Ovary (tissue), 10 donors: ENCODE measurements at places on chromosomes 2 and 18. TPM values are rescaled to one million over a fixed set of nuclear protein-coding genes. Genes with fewer than 3 reads are reported as not detected.

Gene RAB17
- total RNA-seq, result 4.9 TPM

Gene TANC1
- 25.9 TPM for total RNA-seq

DNA sequence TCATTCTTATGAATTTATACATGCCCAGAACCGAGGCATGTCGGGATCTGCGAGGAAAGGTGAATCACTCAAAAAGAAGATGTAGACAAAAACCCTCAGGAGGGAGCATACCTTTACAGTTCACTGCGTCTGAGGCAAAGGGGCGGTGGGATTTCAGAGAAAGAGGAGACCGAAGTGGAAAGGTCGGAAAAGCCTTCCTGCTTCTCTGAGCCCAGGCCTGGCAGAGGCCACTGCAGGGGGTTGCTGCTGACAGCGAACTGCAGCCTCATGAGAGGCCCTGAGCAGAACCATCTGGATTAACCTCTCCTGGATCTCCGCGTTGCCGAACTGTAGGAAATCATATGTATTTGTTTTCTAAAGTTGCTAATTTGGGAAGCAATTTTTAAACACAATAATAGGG lies 713.1 kb upstream of the SOX11 start:
- no peak overlapping the region for H3K27ac ChIP-seq
- DNase-seq, result no peak
- H3K27me3 ChIP-seq, result no peaks in the 10 kb centered on the region
- H3K4me3 ChIP-seq, result no peak overlapping the region
- no peaks in the 10 kb centered on the region for H3K36me3 ChIP-seq

DNA sequence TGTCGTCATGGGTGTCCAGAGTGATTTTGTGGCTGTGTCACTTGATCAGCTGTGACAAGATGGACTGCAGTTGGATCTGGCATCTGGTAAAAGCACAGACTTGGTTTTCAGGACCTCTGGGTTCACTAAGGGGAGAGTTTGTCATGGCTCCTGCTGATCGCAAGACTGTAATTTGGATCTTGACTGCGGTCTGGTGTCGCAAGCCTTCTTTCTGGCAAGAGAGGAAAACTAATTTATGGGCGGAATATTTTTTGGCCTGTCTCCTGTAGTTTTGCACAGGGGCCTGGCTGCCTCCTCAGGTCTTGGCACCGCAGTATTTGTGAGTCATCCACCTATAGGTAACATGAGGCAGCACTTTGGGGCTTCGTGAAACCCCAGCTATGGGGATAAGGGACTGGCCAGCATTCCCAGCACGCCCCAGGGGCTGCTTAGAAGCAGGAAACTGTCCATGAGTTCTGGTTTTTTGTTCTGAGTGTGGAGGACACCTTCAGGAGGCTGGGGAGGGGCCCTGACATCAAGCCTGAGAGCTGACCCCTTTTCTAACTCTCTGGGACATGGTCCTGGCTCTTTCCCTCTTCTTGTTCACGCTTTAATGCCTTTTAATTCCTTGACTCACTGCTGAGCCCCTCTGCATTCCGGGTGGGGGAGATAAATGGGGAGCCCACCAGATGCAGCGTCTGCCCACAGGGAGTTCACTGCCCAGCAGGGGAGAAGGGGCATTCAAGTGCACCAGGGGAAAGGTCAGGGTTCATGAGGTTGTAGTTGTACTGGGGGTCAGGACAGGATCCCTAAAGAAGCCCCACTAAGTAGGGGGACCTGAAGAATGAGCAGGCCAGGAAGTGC lies 12.2 kb downstream of the SH3BP4 start:
- H3K27ac ChIP-seq, result no peak overlapping the region
- no peaks in the 10 kb centered on the region for H3K27me3 ChIP-seq
- no peaks in the 10 kb centered on the region for H3K36me3 ChIP-seq
- no peak for DNase-seq
- H3K4me3 ChIP-seq, result no peak overlapping the region
- H3K4me1 ChIP-seq, result peaks cover 6% of the 10 kb centered on the region

DNA sequence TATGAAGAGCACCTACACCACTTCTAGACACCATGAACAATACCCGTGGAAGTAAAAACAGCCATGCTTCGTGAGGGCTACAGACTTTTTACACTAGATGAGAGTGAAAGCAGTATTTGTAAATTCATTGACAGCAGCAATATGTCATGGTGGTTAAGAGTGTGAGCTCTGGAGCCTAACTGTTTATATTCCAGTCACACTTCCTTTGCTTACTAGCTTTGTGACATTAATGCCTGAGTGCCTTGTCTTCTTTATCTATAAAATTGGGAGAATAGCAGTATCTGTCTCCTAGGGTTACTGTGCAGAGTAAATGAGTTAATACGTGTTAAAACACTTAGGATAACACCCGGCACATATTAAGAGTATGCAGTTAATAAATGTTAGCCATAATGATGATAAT lies 33.8 kb upstream of the RPRM start:
- H3K36me3 ChIP-seq, result no peaks in the 10 kb centered on the region
- no peak overlapping the region for H3K4me3 ChIP-seq
- no peaks in the 10 kb centered on the region for H3K27me3 ChIP-seq
- H3K27ac ChIP-seq, result no peak overlapping the region

DNA sequence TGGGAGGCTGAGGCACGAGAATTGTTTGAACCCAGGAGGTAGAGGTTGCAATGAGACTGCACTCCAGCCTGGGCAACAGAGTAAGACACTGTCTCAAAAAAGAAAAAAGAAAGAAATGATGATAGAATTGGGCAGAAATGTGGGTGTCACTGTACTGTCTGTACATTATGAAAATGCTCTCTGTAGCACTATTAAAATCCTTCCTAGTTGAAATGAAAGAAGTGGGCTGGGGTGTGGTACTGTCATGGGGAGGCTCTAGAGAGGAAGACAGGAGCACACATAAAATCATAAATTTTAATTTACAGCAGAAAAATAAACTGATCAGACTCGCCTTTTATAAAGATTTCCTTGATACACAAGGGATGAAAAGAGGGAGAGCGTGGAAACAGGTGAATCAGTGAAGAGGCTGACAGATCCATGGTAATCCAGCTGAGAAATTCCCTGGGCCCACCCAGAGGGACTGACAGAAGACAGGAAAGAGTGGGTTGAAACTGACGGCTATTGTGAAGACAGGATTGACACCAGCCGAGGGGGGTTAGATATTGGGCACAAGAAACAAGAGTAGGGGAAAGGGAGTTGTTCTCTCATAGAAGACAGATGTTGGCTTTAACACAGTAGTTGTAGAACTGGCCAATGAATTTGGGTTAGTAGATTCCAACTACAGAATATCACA lies 96.4 kb upstream of the ATL2 start:
- no peaks in the 10 kb centered on the region for H3K36me3 ChIP-seq
- H3K4me3 ChIP-seq, result no peak overlapping the region
- no peak for DNase-seq
- no peak overlapping the region for H3K27ac ChIP-seq
- H3K27me3 ChIP-seq, result no peaks in the 10 kb centered on the region

Gene PLCD4
- 0.45 TPM for total RNA-seq

Gene GPR155
- 5.4 TPM for total RNA-seq

Gene KCNG2
- total RNA-seq, result 0.20 TPM

- no peak overlapping the region for H3K4me3 ChIP-seq
- H3K27ac ChIP-seq, result no peak overlapping the region
- no peaks in the 10 kb centered on the region for H3K36me3 ChIP-seq
- H3K27me3 ChIP-seq, result peaks cover 18% of the 10 kb centered on the region
- DNase-seq, result no peak
- H3K4me1 ChIP-seq, result peaks cover 7% of the 10 kb centered on the region
These were observed 927 bp upstream of the HOXD13 start for GRCh38 chr2:176091329-176092258.

GRCh38 chr2:219967247-219968245 lies 340.1 kb downstream of the SLC4A3 start:
- no peaks in the 10 kb centered on the region for H3K36me3 ChIP-seq
- H3K27ac ChIP-seq, result no peak overlapping the region
- no peaks in the 10 kb centered on the region for H3K27me3 ChIP-seq
- no peak for DNase-seq

DNA sequence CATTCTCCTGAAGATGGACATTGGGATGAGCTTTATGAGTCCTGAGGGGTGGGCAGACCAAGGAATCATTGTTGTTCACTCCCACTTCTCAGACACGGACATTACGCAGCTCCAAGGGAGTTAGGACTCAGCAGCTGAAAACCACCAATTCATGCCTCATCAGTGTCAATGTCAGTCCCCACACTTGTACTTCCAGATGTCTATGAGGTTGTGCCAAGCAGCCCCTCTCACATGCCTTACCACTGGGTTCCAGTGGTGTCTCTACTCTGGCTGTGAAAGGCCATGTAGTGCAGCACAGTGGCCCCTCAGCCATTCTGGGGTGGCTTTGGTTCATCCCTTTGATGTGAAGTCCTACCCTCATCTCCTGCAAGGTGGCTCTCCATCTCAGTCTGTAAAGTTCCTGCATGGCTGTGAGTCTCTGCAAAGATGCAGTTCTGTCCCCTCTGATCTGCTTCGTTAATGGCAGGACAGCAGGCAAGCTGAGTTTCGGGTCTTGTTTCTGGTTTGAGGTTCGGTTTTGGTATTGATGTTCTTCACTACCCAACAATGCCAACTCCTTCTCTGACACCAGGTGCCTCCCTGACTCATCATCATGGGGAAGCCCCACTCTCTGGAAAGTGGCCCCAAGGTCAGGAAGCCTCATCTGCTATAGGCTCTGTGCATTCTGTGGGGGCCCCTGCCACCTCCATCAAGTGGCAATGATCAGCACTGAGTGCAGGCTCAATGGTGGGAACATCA lies 14.0 kb upstream of the COL6A3 start:
- H3K27ac ChIP-seq, result no peak overlapping the region
- no peaks in the 10 kb centered on the region for H3K27me3 ChIP-seq
- no peak for DNase-seq
- H3K36me3 ChIP-seq, result no peaks in the 10 kb centered on the region
- H3K4me1 ChIP-seq, result peaks cover 10% of the 10 kb centered on the region

DNA sequence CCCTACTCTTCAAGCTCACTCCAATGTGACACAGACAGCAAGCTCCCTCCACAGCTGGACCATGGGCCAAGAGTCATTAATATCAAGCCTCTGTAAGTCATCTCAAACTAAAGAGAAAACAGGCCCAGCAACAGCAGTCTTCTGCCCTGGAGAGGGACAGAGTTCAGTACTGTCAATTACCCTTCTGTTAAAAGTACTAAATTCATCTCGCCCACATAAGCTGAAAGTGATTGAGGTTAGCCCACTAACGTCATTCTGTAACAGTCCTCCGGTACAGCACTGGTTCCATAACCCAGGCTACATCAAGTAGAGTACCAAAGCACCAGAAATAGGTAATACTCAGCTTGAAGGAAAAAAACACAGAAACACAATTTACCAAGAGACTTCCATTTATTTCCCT lies 25.9 kb downstream of the THADA start:
- no peaks in the 10 kb centered on the region for H3K27me3 ChIP-seq
- H3K27ac ChIP-seq, result no peak overlapping the region
- H3K4me1 ChIP-seq, result no peaks in the 10 kb centered on the region
- DNase-seq, result no peak
- no peak overlapping the region for H3K4me3 ChIP-seq

DNA sequence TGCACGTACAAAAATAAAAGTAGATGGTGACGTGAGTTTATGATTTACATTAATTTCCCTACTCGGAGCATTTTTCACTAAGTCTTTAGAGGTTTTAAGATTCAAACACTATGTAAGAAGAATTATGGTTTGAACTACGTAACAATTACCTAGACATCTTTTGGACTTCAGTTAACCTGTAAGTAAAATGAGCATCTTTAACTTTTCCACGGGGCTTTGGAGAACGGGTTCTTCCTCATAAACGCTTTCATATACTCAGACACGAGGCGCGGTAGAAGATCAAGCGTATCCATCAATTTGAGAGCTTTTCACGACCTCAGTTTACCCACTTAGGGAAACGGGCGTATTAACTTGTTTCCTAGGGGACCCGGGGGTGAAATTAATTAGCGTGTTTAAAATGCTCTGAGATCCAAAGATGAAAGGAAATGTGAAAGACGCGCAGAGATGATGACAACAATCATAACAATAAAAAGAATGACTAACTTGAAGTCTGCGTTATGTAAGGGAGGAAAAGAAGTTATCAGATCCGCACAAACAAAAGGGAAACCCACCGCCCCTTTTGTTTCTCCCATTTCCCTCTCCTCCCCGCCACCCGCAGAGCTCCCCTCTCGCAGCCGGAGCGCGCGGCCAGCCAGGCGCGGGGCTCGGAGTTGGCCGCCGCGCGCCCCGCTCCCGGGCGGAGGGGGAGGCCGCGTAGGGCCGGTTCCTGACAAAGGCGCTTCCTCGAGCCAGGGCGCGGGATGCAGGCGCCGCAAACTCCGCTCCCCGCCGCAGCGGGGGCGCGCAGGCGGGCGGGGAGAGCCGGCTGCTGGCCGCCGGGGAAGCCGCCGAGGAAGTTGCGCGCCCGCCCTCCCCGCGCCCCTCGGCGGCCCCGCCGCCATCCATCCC lies 807 bp downstream of the PELI1 start:
- peaks cover 3% of the 10 kb centered on the region for H3K4me1 ChIP-seq
- no peaks in the 10 kb centered on the region for H3K36me3 ChIP-seq
- no peaks in the 10 kb centered on the region for H3K27me3 ChIP-seq
- H3K4me3 ChIP-seq, result peak overlapping the region; percentile 100
- no peak for DNase-seq
- peak overlapping the region; percentile 92 for H3K27ac ChIP-seq

- H3K36me3 ChIP-seq, result no peaks in the 10 kb centered on the region
- no peak for DNase-seq
- no peaks in the 10 kb centered on the region for H3K27me3 ChIP-seq
- H3K27ac ChIP-seq, result no peak overlapping the region
- no peaks in the 10 kb centered on the region for H3K4me1 ChIP-seq
These were observed 14.3 kb upstream of the ST8SIA5 start for GRCh38 chr18:46771141-46771540.

Gene EIF2AK2
- 39.2 TPM for total RNA-seq

- no peak for DNase-seq
- H3K27me3 ChIP-seq, result no peaks in the 10 kb centered on the region
- H3K4me1 ChIP-seq, result no peaks in the 10 kb centered on the region
- H3K36me3 ChIP-seq, result no peaks in the 10 kb centered on the region
These were observed 241.4 kb downstream of the SLC8A1 start for GRCh38 chr2:40210344-40210967.

- no peaks in the 10 kb centered on the region for H3K4me1 ChIP-seq
- H3K27me3 ChIP-seq, result no peaks in the 10 kb centered on the region
- no peaks in the 10 kb centered on the region for H3K36me3 ChIP-seq
- no peak for DNase-seq
- no peak overlapping the region for H3K4me3 ChIP-seq
These were observed 507.4 kb upstream of the PKDCC start for GRCh38 chr2:41540272-41540998.

DNA sequence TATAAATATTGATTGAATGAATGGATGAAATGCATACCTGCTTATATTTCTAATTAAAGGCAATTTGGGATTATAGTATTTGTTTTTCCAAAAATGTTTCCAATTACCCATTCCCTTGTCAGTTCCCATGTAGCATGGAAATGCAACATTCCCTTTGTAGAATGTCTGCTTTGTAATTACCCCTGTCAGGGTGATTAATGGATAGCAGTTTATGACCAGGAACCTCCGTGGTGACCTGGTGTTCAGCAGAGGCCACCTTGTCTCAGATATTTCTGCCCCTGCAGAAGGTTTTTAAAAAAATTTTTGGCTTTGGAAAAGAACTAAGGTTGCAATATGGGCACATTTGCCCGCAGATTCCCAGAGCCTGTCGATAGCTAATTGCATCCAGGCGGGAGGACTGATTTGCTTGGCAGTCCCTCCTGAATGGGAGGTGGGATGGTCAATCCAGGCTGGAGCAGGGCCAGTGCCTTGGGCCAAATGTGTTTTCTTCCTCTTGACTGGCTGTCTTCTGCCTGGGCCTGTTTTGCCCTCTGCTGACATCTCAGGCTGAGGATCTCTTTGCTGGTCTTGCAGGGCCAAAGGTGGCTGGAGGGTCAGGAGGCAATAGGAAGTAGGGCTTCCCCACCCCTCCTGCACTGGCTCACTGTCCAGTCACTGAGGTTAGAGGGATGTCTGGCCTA lies 82.1 kb downstream of the TMEM182 start:
- peaks cover 2% of the 10 kb centered on the region for H3K4me1 ChIP-seq
- H3K27me3 ChIP-seq, result no peaks in the 10 kb centered on the region
- no peak for DNase-seq
- H3K36me3 ChIP-seq, result no peaks in the 10 kb centered on the region
